ENCODE measurements at places on chromosomes 6 and 20.

DNA sequence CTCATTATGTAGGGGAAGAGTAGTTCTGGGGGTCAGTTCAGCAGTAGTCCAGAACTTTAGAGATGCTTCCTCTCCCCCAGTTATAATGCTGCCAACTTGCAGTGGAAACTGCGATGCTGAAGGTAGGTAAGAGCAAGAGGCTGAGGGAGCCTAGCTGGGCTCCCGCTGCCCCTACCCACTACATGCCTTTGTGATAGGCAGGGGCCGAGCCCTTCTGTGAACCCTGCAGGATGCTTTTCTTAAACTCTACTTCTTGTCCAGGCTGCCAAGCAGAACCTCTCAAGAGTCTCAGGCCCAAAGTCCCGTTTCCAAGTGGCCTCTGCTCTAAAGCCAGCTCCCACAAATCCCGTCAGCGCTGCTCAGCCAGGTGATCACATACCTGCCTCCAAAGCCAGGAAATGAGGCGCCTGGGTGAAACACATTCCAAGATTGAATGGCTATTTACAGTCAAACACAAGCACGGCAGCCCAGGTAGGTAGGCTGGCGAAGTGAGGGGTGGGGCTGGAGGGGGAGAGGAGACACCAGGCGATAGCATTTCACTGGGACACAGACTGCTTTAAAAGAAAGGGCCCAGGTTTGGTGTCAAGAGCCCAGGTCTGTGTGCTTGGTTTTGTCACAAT is 150.7 kb downstream of the CD24 start:
- no peak for DNase-seq

DNA sequence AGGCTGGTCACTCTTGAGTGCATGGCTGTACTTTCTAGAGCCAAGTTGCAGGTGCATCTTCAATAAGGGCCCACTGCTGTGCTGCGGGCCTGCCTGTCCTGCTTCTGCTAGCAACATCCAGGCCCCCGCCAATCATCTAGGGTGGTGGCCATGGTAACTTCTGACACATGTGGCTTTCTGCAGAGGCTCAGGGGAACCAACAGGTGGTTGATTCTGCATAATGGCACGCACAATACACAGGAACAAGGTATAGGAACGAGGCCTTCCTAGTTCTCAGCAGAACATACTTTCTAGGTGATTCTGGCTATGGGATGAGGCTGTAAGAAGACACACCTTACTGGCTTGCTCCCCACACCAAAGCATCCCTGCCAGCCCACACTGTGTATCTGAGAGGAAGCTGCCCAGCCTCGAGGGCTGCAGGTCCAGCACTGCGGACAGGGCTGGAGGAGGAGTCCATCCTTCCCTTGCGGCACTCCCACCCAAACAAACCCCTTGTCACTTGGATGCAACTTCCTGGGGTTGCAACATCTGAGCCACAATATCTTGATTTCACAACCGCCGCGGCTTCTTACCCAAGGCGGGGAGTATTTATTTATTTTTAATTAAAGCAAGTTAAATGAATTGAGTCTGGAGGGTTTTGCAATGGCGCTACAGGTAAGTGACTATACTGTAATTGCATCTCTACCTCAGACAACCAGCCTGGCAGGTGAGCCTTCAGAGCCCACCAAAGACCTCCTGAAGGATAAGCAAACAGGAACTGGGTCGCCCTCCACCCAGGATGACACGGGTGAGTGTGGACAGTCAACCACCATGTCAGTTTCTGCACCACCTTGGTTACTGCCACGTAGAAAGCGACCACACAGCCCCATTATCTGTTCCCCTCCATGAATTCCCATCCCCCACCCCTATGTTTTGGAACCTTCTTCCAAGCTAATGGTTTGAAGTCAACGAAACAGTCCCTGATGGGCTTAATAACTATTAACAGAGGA is 49.6 kb downstream of the SULF2 start:
- peak; percentile 43 for DNase-seq

- no peak for DNase-seq
These were observed 163.1 kb upstream of the THEMIS start for GRCh38 chr6:128063850-128064539.

DNA sequence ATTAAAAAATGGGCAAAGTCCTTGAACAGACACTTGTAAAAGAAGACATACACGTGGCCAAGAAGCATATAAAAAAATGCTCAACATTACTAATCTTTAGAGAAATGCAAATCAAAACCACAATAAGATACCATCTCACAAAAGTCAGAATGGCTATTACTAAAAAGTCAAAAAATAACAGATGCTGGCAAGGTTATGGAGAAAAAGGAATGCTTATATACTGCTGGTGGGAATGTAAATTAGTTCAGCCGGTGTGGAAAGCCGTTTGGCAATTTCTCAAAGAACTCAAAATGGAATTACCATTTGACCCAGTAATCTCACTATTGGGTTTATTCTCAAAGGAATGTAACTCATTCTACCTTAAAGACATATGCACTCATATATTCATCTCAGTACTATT is 166.6 kb downstream of the KHDC1L start:
- DNase-seq: no peak

GRCh38 chr20:50788045-50788991 is 6.5 kb upstream of the BCAS4 start:
- DNase-seq: no peak

DNA sequence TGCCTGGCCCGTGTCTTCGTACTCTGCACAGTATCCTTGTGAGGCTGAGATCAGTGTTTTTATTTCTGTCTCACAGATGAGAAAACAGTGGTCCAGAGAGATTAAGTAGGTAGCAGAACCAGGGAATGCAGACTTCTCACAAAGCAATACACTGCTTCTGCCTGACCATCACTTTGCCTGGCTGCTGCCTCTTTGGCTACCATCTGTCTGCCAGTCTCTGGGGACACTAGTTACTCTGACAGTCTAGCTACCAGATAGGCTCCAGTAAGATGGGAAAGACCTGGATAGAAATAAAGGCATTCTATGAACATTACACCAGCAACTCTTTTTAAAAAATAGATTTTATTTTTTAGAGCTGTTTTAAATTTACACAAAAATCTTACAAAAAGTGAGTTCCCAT is 96.9 kb downstream of the PHACTR3 start:
- no peak for DNase-seq

- DNase-seq: no peak
These were observed 7.4 kb downstream of the ITPR3 start for GRCh38 chr6:33628401-33628964.

- DNase-seq: peak; percentile 64
These were observed 16.2 kb downstream of the GABRR2 start for GRCh38 chr6:89298680-89299465.

DNA sequence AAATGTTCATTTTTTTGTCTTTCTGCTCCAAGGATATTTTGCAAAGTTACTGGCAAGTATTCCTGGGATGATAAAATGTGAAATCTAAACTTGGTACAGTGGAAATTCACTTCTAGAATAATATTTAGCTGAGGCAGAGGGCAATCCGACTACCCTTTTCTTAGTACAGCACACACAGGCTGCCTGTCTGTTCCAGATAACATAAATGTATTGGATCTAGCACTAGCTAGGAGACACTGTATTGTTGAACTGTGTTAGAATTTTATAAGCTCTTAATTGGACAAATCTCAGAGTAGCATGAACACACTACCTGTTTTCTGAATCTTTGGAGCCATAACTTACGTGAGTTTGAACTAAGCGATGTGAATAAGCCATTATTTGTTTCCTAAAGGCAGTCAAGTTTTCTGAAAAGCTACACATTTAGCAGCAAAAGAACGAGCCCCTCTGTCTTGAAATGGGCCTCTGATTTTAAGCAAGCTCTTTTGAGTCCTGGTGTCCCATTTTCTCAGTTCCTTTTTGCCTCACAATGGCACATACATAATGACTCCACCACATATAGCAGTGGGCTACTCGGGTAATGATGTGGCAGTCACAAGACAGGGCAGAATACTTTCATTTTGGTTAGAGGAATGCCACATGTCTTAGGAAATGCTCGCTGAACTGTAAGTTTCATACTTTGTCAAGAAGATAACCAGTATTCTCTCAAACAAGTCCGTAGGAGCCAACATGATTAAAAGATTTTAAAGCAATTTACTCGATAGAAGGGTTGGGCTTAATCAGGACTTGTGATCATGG is 116.5 kb upstream of the ESR1 start:
- DNase-seq: peak; percentile 42

GRCh38 chr6:157143171-157143889 is 180.0 kb downstream of the TMEM242 start:
- no peak for DNase-seq

DNA sequence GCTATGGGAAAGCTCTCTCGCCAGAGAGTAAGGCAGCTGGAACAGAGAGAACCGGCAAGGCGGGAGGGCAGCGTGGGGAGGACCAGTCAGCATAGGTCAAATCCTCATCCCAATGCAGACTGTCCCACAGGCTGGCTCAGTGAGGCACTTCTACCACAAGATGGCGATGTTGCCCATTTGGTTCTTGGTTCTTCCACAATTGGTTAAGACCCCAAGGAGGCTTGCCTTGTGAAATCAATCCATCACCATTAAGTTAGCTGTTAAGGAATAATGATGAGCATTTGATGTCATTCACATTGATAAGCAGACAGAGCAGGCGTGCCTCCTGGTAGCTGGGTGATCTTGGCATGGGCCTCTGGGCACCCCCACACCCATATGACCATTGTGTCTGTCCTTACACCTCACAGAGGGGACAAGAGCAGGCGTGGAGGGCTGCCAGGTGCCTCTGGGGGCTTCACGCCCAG is 2.4 kb downstream of the CSTL1 start:
- peak; percentile 68 for DNase-seq

DNA sequence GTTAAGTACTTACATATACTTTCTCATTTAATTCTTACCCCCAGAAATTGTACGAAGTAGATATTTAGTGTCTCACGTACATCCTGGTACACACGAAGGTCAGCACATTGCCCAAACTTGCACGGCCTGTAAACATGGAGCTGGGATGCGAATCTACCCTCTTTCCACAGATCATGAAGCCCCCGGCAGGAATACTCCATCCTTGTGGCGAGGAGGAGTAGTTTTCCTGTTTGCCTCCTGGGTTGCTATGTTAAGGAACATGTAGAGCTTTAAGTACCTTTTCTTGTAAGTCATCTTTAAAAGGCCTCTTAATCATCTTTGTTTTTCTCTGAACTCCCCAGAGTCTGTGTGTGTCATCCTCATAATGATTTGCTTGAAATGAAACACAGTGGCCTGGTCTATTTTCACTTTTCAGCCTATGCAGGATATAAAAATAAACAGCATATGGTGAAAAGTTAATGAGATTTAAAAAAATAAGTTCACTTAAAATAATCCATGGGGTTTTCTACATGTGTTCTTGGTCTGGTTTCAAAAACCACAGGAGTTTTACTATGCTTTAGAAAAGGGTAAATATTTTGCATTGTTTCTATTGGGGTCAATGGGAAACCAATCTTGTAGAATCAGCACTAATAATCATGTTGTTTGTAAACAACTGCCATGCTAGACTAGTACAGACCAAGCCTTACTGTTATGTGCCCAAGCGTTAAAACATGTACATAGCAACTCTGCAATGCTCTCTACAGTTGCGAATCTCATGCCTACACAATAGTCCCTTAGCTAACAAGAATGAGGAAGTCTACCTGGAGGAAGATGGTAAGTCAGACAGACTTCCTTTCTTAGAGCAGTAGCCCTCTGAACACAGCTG is 9.3 kb upstream of the ARID1B start:
- DNase-seq: no peak

- no peak for DNase-seq
These were observed 917.9 kb downstream of the KIF16B start for GRCh38 chr20:15655295-15655874.

- DNase-seq: no peak
These were observed 307.1 kb upstream of the PLN start for GRCh38 chr6:118240878-118241528.

- DNase-seq: no peak
These were observed 120.9 kb downstream of the UNC5CL start for GRCh38 chr6:40918040-40918651.

DNA sequence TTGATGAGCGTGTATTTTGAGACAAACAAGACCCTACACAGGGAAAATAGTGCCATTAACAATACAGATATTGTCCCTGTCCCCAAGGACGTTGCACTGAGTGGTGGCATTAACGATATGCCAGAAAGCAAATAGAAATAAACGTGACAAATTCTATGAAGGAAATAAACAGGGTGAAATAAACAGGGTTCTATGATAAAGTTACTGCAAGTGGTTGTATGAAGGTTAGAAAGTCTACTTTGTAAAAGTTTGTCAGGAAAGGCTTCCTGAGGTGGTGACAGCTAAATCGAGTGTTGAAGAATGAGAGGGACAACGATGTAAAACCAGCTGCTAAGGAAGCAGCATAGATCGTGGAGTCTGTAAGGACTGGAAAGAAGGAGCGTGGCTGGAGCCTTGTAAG is 380.2 kb downstream of the LAMA2 start:
- no peak for DNase-seq

GRCh38 chr20:54025251-54025771 is 45.1 kb downstream of the BCAS1 start:
- DNase-seq: no peak

- peak; percentile 55 for DNase-seq
These were observed 1.3 kb upstream of the SIRPA start for GRCh38 chr20:1893721-1894470.

DNA sequence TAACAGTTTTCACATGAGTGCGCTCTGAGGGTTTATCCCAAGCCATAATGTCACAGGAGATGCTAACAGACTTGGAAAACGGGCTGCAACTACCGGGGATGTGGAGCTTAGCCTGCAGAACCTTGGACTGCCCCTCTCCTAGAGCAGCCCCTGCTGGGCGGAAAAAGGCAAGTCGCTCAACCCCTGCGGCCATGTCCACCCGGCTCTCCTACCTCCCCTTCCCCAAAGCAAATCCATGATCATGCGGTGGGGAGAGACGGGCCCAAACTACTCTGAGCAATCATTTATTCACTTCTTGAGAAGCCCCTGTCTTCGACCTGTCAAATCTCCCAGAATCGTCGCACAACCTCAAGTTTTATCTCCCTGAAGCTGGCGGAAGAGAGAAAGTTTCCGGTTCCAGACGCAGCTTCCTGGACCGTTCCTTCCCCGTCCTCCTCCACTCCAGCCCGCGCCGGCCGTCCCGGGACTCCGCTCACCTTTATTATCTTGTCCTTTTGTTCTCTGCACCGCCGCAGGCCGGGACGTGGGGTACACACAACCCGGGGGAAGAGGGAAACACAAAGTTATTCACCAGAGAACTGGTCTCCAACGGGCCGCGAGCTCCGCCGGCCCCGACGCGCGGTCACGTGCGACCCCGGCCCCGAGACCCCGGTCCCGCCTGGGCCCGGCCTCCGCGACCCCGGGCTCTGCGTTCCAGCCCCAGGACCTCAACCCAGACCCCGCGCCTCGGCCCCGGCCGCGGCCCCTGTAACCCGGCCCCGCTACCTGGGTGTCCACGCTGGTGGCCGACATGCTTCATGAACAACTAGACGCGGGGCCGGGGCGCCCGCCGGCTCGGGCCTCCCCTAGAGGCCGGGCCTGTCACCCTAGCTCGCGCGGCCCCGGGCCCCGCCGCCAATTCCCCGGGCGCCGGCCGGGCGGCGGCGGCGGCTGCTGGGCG is 560 bp downstream of the YTHDF1 start:
- DNase-seq: no peak

Measured in lower leg skin (tissue), 4 donors.